NCI-H2081 treated with DMSO at 0.1 percent for 48 hours (cell line): ENCODE measurements at places on chromosomes 16 and 17.

GRCh38 chr16:27217256-27217655, 13.9 kb downstream of the KDM8 start:
- DNase-seq = no peak

- DNase-seq = no peak
Observed at GRCh38 chr16:25785361-25785760, 93.6 kb downstream of the HS3ST4 start.

DNA sequence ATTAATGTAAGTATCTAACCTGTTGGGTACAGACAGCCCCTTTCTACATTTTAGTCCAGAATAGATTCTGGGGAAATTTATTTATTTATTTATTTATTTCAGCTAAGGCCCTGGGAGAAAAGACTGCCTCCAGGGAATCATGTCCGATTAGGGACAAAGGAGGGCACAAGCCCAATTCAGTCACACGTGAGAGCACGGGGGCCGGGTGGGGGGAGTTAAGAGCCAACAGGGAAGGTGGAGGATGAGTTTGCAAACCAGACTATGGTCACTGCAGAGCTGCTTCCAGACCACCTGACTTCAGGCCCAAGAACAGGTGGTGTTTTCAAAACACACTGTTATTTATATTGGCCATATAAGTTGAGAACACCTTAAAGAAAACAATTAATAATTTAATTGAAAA, 1.6 kb upstream of the ZFHX3 start:
- DNase-seq = no peak

- no peak for DNase-seq
Observed at GRCh38 chr17:77327181-77327565, 186.4 kb downstream of the SEC14L1 start.

DNA sequence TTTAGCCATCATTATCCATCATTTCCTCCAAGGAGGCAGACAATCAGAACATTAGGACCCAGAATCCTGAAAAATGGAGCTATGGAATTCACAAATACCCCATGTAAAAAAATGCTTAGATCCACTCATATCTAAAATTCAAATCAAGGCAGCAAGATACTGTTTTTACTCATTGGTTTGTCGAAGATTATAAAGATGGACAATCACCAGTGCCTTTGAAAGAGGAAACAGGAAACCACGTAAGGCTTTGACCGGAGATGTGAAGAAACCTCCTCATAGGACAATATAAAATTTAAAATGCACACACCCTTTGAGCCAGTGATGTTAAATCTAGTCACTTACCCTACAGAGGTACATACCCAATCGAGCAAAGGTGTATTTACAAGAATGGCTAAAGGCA, 130.0 kb downstream of the XYLT1 start:
- DNase-seq = no peak

DNA sequence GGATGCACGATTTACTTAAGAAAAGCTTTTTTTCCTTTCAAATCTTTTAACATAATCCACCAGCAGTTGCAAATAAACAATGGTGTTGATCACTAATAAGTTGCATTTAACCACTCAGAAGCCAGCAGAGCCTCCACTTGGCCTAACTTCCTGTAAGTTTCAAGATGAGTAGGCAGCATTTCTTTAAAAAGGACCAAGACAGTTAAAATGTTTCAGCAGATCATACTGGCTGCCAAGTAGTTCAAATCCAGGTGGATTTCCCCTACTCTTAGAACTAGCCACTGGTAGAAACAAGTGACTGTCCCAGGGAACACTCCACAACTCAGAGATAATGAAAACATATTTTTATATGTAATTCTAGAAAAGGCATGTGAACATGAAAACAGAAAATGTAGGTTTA, 17.0 kb upstream of the RFFL start:
- DNase-seq = no peak

DNA sequence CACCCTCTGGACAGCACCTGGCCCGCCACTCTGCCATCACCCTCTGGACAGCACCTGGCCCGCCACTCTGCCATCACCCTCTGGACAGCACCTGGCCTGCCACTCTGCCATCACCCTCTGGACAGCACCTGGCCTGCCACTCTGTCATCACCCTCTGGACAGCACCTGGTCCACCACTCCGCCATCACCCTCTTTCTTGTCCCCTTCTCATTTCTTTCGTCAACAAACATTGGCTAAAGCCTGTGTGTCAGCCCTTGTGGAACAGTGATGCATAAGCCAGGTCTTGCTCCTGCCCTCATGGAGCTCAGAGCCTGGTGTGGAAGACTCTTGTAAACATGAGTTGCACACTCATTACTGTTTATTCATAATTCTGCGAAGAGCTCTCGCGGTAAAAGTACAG, 31.2 kb downstream of the CDK5R1 start:
- DNase-seq = no peak

GRCh38 chr17:13563866-13564265, 37.9 kb downstream of the HS3ST3A1 start:
- DNase-seq = no peak

DNA sequence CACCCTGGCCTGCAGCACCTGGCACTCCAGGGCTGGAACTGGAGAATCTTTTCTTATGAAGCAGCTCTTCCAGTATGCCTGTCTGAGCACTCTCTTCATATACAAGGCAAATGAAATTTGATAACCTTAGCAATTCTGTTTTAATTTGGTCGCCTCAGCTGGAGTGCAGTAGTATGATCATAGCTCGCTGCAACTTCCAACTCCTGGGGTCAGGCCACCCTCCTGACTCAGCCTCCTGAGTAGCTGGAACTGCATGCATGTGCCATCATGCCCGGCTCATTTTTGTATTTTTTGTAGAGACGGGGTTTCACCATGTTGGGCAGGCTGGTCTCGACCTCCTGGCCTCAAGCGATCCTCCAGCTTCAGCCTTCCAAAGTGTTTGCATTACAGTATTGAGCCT, 140.8 kb upstream of the CHMP6 start:
- no peak for DNase-seq

DNA sequence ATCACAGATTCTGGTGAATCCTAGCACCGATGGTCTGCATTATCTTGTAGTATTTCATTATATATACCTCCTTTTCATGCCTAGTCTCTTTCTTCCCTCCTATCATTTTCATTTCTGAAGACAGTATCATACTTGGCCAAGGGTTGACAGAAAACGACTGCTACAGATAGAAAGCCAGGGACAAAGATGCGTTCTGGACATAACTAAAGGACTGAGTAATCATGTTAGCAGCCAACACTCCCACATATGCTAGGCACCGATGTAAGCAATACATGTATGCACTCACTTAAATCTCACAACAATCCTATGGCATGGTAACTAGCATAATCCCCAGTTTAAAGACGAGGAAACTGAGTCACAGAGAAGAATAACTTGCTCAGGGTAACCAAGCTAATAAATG, 22.9 kb downstream of the RDM1 start:
- DNase-seq = no peak

DNA sequence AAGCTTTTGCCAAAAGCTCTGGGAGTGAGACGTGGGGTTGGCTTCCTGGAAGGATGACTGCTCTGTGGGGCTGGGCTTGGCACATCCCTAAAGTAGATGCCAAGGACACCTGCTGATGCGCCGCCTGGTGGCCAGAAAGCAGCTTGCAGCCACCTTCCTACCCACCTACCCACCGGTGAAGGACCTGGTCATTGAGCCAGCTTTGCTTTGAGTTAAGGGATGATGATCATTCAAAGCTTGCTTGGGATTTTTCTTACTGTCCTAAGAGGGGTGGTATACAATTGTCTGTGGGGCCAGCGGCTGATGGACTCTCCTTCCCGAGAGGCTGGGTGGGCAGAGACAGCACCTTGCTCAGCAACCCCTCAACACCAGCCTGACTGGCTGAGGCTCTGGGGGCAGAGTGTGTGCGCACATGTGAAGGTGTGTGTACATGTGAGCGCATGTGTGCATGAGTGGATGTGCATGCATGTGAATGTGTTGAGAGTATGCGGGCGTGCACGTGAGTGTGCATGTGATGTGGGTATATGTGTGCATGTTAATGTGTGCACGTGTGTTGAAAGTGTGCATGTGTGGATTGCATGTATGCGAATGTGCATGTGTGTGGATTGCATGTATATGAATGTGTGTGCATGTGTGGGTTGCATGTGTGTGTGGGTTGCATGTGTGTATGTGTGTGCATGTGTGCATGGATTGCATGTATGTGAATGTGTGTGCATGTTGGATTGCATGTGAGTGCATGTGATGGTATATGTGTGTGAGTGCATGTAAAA, 18.6 kb downstream of the C1QTNF1 start:
- DNase-seq = no peak

DNA sequence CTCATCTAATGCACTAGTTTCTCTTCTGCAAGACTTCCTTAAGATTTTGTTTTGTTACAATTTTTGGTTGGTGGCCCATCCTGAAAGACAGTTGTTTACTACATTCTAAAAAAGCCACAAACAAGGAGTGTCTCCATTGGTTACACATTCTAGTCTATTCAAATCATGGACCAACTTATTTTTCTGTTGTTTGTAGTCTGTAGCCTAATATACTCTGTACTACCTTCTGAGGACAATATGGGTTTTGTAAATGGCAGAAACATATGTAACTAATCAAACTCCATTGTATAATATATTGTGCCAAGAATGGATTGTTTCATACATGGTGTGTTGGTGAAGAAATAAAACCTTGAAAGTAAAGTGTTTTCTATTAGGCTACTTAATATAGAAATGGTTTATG, 79.5 kb upstream of the DHX40 start:
- DNase-seq = no peak

- no peak for DNase-seq
Observed at GRCh38 chr16:54158986-54159385, 127.6 kb downstream of the IRX3 start.

DNA sequence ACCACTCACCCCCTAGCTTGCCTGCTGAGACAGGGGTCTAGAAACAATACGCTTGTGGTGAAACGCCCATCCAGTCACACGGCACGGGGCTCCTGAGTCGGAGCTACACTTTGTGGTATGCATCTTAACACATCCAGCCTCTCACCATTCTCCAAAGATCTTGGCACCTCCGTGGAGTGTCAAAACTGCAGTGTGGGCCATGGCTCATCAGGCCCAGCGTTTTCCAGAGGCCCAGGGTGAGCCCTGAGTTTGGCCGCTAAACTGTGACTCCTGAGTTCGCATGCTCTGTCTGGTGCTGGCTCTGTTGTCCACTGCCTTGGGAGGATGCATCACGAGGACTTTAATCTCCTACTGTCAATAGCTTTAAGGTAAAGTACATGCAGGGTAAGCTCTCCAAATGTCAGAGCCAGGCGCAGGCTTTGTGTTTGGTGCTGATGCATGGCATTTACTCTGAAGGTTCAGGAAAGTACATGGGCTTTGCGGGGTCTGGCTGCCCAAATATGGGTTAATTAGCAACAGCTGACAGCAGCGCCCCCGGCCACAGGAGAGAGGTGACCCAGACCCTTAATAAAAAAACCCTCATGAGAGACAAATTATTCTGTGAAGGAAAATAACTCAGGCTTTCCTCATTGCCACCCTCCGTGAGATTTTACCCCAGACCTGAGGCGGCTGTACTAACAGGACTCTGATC, 118.4 kb downstream of the CCDC182 start:
- DNase-seq = no peak

DNA sequence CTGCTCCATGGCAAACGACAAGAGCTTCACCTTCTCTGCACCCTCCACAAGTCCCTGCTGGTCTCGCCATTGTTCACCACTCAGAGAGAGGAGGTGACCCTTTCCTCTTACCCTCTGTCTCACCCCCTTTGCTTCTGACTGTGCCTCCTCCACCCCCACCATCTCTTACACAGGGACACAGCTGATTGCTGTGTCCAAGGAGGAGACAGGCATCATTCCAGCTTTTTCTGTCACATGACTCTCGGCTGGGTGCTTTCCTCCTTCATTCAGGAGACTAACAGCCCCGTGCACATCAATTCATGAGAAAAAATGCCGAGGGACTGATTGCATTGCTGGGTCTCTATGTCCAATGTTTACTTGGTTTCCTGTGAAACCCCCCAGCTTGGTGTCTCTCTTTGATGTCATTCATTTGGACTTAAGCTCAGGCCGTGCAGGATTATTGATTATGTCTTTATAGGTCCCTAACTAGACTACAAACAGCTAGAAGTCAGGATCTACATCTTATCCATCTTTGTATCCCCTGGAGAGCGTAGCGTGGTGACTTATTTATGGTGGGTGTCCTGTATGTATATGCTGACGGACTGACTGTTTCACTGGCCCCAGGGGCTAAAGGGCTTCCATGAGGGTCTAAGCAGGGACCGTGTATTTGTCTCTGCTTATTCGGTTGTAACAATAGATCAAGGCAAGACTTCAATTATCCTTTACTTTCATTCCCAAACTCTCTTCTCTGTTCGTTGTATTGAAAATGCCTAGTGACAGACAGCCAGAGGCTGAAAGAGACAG, 82.2 kb upstream of the CDH13 start:
- DNase-seq = no peak

DNA sequence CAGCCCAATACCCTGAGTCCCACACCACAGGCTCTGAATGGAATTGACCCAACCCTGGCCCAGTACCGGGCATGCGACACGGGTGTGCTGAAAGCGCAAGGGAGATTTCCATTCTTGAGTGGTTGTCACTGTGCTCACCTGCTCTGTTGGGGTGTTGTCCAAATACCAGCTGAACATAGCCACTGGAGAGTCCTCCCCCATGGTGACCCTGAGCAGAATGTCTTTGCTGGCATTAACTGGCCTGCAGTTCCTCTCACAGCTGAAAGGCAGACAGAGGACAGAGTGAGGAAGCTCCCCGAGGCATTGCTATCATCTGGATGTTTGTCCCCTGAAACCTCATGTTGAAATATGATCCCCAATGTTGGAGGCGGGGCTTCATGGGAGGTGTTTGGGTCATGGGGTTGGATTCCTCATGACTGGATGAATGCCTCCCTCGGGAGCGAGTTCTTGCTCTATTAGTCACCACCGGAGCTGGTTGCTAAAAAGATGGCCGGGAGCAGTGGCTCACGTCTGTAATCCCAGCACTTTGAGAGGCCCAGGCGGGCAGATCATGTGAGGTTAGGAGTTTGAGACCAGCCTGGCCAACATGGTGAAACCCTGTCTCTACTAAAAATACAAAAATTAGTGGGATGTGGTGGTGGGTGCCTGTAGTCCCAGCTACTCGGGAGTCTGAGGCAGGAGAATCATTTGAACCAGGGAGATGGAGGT, 57.3 kb upstream of the BCO1 start:
- DNase-seq = no peak

GRCh38 chr16:14301169-14302030, 230.3 kb downstream of the MRTFB start:
- no peak for DNase-seq
